ENCODE measurements at places on chromosomes 4 and X. TPM values are rescaled to one million over a fixed set of nuclear protein-coding genes. Genes with fewer than 3 reads are reported as not detected.

The TRIM75 gene
- total RNA-seq = not detected

The SPACA5 gene
- total RNA-seq = not detected

The BMPR1B gene
- 0.53 TPM for total RNA-seq

The GABRA4 gene
- total RNA-seq = not detected

The FHIP1A gene
- 0.07 TPM for total RNA-seq

The KLB gene
- total RNA-seq = 0.07 TPM

The GPR82 gene
- total RNA-seq = not detected

The CFAP299 gene
- 2.9 TPM for total RNA-seq

The CPLX1 gene
- total RNA-seq = not detected

The ART3 gene
- total RNA-seq = not detected

The PABPC1L2B gene
- total RNA-seq = not detected

The LIMCH1 gene
- 33.4 TPM for total RNA-seq

The CSTF2 gene
- total RNA-seq = 15.5 TPM

The C4orf50 gene
- total RNA-seq = not detected

The MAGEA2B gene
- total RNA-seq = not detected

The PRRG1 gene
- total RNA-seq = 12.8 TPM

The SERTM2 gene
- total RNA-seq = not detected

The TMPRSS11D gene
- not detected for total RNA-seq

The CT45A10 gene
- not detected for total RNA-seq

The POU3F4 gene
- not detected for total RNA-seq

The CORIN gene
- 2.4 TPM for total RNA-seq

The DYNLT3 gene
- 98.2 TPM for total RNA-seq

The MAOB gene
- total RNA-seq = 4.2 TPM

The MID1IP1 gene
- 40.1 TPM for total RNA-seq

The NUDT9 gene
- 12.7 TPM for total RNA-seq

The USP17L22 gene
- total RNA-seq = not detected

The CXCL9 gene
- total RNA-seq = not detected

The TMEM31 gene
- total RNA-seq = not detected

Data from smooth muscle cell of the pulmonary artery (primary cell).